ENCODE measurements at places on chromosomes 1 and 21. TPM values are rescaled to one million over a fixed set of nuclear protein-coding genes. Genes with fewer than 3 reads are reported as not detected.

Gene PGBD2
- 7.5 TPM for total RNA-seq

Gene MROH7
- 1.8 TPM for total RNA-seq

Gene OR6N2
- 0.10 TPM for total RNA-seq

Gene KPRP
- total RNA-seq, result not detected

Gene IGFN1
- total RNA-seq, result 0.57 TPM

Gene NSL1
- 33.9 TPM for total RNA-seq

Gene MGST3
- total RNA-seq, result 189 TPM

- peak; percentile 40 for DNase-seq
- H3K27me3 ChIP-seq, result no peaks in the 10 kb centered on the region
- H3K4me3 ChIP-seq, result peak overlapping the region; percentile 55
Observed at GRCh38 chr1:24321697-24322469, 2.7 kb downstream of the GRHL3 start.

- no peak overlapping the region for H3K27ac ChIP-seq
- no peak overlapping the region for H3K4me3 ChIP-seq
- no peak for DNase-seq
- no peaks in the 10 kb centered on the region for H3K4me1 ChIP-seq
Observed at GRCh38 chr1:147384804-147385203, 142.3 kb downstream of the CHD1L start.

DNA sequence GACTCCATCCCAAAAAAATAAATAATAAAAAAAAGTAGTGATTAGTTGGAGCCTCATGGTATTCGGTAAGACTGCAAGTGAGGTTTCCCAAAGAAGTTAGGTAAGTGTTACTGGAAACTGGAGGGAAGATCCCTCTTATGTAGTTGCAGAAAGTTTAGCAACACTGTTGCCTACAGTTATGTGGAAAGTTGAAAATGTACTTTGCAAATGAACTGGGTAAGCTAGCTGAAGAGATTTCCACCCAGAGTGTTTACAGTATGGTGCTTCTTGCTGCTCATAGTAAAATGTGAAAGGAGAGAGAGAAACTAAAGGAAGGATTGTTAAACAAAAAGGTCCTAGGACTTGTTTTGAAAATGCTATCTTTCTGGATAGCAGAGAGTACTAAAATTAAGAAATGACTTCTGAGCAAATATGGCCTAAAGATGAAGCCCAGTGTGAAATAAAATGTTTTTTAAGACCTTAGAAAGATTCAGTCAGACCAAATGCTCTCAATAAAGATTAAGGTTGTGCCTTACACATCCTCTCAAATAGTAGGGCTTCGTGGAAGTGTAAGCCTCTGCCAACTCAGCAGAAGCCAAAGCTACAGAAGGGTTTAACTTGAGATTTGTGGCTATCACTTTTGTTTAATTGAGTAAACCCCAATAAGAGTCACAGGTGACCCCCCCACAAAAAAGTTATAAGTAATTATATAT lies 31.5 kb downstream of the RPS6KC1 start:
- DNase-seq, result no peak
- no peak overlapping the region for H3K4me3 ChIP-seq
- no peak overlapping the region for H3K27ac ChIP-seq
- H3K27me3 ChIP-seq, result no peaks in the 10 kb centered on the region
- no peaks in the 10 kb centered on the region for H3K4me1 ChIP-seq

GRCh38 chr1:156422602-156423091 lies 53.6 kb downstream of the RHBG start:
- H3K4me3 ChIP-seq, result no peak overlapping the region
- no peak overlapping the region for H3K27ac ChIP-seq
- peaks cover 1% of the 10 kb centered on the region for H3K27me3 ChIP-seq
- H3K36me3 ChIP-seq, result no peaks in the 10 kb centered on the region

GRCh38 chr1:26044971-26045721 lies 772 bp downstream of the SLC30A2 start:
- H3K4me1 ChIP-seq, result peaks cover 14% of the 10 kb centered on the region
- no peak overlapping the region for H3K27ac ChIP-seq
- DNase-seq, result peak; percentile 79
- peak overlapping the region; percentile 24 for H3K4me3 ChIP-seq
- no peaks in the 10 kb centered on the region for H3K36me3 ChIP-seq

DNA sequence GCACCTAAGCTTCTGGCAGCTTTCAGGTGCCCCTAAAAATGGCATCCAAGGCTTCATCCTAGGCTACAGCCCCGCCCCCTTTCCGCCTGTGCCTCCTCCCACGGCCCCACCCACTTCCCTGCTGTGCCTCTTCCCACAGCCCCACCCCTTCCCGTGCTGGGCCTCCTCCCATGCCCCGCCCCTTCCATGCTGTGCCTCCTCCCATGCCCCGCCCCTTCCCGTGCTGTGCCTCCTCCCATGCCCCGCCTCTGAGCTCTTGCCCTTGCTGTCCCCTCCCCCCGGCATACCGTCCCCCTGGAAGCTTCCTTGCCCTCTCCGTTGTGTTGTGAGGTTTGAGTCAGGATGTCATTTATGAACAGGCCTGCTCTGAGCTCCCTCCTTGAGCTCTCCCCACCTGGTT lies 228.5 kb upstream of the AJAP1 start:
- H3K27me3 ChIP-seq, result no peaks in the 10 kb centered on the region
- no peak overlapping the region for H3K27ac ChIP-seq
- DNase-seq, result no peak
- no peaks in the 10 kb centered on the region for H3K36me3 ChIP-seq

- H3K36me3 ChIP-seq, result no peaks in the 10 kb centered on the region
- no peak overlapping the region for H3K4me3 ChIP-seq
- H3K4me1 ChIP-seq, result peaks cover 16% of the 10 kb centered on the region
- DNase-seq, result no peak
Observed at GRCh38 chr21:15837645-15838044, 107.9 kb downstream of the USP25 start.

GRCh38 chr1:82840192-82840591 lies 1039.5 kb downstream of the ADGRL2 start:
- no peak overlapping the region for H3K4me3 ChIP-seq
- DNase-seq, result no peak
- no peaks in the 10 kb centered on the region for H3K27me3 ChIP-seq

DNA sequence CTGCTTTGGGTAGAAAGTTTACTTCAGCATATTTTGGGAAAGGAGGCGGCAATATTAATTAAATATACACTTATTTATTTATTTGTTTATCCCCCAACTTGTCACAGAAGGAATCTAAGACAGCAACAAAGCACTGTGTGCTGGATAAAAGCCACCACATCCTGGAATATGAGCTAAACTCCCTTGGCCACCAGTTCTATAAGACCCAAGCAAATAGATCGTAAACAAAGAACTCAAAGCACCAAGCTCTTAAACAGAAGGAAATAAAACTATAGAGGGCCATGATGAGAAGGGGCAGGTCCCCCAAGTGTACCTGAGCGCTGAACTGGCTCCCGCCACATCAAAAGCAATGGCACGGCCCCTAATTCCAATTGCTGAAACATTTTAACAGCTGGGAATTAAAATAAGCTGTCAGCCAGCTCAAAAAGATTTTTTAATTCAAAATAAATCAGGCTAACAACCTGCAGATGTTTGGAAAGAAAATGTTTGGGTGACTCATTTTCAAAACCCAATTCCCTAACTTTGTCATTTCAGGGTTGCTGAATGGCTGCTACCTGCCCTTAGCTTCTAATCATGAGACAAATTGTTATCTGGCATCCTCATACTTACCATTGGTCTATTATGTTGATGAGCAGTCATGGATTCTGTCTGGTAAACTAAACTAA lies 127.1 kb downstream of the SLC30A10 start:
- no peaks in the 10 kb centered on the region for H3K4me1 ChIP-seq
- no peak overlapping the region for H3K27ac ChIP-seq
- DNase-seq, result no peak
- H3K4me3 ChIP-seq, result no peak overlapping the region
- no peaks in the 10 kb centered on the region for H3K27me3 ChIP-seq

DNA sequence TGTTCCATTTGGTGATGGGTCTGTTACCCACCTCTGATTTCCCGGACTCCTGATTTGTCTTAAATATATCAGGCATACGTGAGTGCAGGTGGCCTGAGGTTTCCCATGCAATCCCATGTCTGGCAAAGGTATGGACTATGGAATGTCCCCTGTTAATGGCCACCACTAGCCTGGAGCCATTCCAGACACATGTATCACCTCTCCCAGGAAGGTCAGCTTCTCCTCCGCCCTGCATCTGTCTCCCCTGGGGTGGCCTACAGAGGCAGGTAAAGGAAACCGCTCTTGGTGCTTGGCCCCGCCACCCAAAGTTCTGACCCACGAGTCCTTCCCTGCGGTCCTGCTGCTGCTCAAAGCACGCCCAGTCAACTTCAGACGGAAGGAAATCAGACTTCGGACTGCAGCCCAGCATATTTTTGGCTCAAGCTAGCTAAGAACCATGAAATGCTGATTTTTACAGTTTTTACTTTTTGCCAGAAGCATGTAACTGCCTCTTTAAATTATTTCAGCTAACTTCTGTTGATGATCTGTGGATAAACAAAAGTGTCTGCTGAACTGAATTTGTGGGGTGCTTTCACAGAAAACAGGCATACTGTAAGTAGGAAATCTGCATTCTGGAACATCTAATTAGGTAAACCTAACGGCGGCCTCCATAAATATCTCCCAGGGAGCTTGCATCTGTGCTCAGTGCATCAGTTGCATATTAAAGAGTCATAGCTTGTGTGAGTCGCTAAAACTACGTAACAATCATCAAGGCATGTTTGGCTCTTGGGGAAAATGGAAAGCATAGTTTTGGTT lies 105.9 kb downstream of the PCP4 start:
- no peaks in the 10 kb centered on the region for H3K27me3 ChIP-seq
- H3K36me3 ChIP-seq, result no peaks in the 10 kb centered on the region
- no peak overlapping the region for H3K4me3 ChIP-seq
- DNase-seq, result no peak
